ENCODE measurements at places on chromosomes 2 and 18.

- no peak for DNase-seq
Observed at GRCh38 chr2:179595284-179595683, 266.1 kb downstream of the ZNF385B start.

DNA sequence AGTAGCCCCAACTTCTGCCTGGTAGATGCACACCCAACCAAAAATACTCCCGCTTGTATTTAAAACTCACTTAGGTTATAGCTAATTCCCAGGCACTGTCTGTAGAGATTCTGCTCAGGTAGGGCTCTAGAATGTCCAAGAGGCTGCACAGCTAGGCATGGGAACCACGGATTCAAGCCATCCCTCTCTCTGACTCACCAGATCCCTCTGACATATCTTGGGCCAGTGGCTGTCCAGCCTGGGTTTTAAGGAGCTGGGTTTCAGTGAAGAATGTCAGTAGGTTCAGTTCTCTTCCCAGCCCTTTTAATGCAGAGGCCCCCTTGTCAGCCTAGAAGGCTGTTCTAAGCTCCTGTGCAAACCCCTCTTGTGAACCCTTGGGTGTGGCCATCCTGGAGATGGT is 15.9 kb upstream of the IL1R1 start:
- no peak for DNase-seq

GRCh38 chr18:47899107-47899840 is 31.2 kb downstream of the SMAD2 start:
- no peak for DNase-seq

DNA sequence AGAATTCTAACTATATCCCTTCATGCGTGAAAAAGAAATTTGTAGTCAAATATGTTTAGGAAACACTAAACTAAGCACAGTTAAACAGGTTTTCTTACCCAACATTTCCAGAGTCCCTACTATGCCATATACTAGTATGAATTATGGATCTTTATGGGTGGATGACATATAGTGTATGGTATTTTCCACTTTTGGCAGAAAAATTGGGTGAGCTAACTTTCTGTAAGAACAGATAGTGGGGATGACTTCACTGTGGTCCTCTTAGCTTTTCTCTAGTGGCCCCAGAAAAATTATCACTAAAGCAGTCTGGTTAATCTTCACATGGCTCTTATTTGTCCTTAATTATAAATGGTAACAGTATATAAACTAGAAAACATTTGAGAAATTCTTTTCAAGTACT is 240.0 kb upstream of the GULP1 start:
- DNase-seq, result no peak

GRCh38 chr2:648476-649424 is 28.5 kb downstream of the TMEM18 start:
- DNase-seq, result no peak

DNA sequence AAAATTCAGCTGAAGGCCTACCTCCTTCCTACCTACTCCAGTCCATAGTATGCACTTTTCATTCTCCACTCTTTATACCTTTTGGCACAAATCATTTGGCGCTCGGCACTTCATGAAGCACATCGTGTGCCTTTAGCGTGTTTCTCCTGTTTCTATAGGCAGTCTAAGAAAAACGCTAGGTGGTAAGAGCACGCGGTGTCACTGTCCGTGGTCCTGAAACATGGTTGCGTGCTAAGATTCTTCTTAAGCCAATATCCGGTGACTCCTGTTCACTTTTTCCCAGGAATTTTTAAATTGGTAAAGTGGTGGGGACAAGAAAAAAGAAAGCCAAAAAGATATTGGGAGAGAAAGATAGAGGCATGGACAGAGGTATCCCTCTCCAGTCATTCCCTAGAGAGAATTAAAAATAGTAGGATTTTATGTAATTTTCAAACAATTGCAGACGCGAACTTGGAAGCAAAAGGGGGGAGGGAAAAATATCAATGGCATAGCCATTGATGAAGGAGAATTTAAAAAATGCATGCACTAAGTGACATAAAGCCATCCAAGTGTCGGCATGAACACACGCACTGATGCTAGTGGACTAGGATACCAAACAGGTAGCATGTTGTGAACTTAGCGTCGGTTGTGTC is 1.4 kb upstream of the CTNNA2 start:
- no peak for DNase-seq

DNA sequence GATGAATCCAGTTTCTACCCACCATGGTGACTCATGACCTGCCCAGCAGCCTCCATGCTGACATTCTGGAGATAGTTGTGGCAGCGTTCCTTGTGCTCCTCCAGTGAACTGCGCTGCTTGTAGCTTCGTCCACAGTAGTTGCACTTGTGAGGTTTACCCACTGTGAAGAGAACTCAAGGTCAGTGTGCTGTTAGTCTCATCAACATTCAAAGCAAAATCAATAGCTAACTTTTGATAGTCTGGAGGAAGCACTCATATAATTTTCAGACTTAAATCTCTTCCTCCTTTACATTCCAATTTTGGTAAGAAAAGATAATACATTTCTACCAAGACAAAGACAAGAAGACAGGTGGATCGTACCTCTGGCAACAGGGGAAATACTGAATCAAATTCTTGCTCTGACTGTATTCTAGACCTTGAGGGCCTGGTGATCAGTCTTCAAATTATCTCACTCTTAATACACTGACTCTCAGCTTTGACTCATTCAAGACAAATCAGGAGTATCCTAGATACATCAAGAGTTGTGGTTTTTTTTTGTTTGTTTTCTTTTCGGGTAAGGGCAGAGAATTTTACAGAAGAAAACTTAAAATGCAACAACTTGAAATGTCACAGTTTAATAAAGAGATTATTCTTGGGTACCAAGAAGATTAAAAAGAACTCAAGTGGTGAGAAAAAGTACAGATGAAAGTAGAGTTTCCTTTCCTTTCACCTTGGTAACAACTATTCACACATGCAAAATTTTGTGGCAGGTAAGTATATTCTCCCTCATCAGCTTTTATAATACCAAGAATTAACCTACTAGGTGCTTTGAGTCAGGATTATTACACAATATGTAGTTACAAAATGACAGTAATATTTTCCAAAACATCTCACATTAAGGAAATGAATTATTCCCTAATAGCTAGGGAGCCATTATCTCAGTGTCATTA is 129.2 kb downstream of the IKZF2 start:
- DNase-seq, result no peak

DNA sequence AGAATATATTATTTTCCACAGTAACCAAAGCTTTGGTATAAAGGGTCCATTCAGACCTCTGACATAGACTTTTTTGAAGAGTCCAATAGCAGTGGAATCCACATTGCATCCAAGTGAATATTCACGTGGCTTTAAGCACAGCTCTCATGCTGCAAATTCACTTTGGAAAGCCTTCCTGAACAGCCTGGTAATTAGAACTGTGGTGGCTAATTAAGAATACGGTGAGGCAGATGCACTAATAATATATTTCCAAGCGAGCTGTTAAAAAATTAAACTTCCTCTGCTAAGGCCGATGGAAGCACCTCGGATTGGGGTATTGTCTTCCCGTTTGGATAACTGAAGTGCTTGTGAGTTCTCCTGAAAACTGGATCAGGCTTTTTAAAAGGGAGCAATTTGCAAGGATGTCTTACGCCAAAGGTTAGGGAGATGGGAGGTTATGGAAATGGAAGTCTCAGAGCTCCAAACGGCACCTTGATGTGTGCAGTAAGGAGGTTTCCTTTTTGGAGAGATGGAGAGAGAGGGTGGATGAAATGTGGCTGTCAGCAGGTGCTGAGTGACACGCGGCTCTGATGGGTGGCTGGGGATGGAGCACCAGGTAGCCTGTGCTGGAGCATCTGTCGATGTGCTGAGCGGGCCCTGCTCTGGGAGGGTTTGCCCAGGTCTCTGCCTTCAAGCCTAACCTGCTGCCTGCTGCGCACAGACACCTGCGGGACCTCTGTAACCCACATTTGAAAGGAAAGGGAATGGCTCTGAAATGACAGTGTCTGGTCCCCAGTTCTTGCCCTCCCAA is 37.5 kb downstream of the CABLES1 start:
- DNase-seq, result no peak

DNA sequence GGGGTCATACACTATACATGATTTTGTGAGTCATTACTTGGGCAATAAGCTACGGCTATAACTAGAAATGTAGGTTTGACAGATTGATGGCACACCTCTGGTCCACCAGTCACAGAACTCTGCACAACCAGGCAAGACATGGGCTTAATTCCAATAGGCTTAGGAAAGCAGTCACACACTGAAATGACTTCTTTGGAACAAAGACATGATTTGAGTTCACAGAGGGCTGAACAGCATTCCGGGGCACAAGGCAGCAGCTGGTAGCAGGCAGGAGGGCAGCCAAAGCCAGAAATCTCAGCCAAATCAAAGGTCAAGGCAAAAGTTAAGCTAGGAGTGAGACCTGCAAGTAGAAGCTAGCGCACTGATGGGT is 27.4 kb downstream of the FABP1 start:
- DNase-seq, result no peak

GRCh38 chr2:6290217-6291015 is 575.3 kb downstream of the CMPK2 start:
- DNase-seq, result no peak

GRCh38 chr2:17599617-17600016 is 59.1 kb downstream of the VSNL1 start:
- DNase-seq, result no peak

GRCh38 chr18:48687346-48688042 is 148.7 kb downstream of the CTIF start:
- no peak for DNase-seq

- DNase-seq, result no peak
Observed at GRCh38 chr18:8549254-8549757, 59.9 kb upstream of the RAB12 start.

- DNase-seq, result no peak
Observed at GRCh38 chr2:72011370-72011689, 136.3 kb downstream of the CYP26B1 start.

- DNase-seq, result no peak
Observed at GRCh38 chr2:119731983-119732382, 27.7 kb upstream of the PTPN4 start.

- no peak for DNase-seq
Observed at GRCh38 chr2:2880938-2881337, 496.7 kb downstream of the EIPR1 start.

GRCh38 chr2:3034856-3035255 is 342.8 kb downstream of the EIPR1 start:
- DNase-seq, result no peak

- no peak for DNase-seq
Observed at GRCh38 chr18:10379522-10379921, 74.9 kb upstream of the APCDD1 start.

DNA sequence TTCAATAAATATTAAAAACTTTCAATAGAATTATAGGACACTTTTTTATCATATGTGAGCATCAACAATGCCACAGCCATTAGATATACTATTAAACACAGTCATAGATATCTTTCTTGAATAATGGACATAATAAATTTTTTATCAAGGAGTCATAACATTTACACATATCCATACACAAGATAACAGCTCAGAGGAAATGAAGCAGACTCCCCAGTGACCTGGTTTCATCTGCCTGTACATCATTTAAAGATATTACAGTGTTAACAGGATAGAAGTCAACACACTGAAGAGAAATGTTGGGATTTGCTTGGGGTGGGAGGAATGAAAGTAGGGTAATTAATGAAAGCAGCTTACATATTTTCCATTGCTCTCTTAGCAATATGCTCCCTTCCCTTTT is 5.1 kb downstream of the SCG2 start:
- no peak for DNase-seq

DNA sequence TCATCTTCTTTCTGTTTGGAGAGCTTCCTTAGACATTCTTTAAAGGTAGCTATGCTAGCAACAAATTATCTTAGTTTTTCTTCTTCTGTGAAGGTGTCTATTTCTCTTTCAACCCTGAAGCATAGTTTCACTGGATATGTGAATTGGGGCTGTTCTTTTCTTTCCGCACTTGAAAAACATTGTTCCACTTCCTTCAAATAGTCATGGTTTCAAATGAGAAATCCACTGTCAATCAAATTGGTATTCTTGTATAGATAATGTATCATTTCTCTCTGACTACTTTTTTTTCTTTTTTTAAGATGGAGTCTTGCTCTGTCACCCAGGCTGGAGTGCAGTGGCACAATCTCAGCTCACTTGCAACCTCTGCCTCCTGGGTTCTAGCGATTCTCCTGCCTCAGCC is 254.0 kb downstream of the ANAPC1 start:
- DNase-seq, result no peak

DNA sequence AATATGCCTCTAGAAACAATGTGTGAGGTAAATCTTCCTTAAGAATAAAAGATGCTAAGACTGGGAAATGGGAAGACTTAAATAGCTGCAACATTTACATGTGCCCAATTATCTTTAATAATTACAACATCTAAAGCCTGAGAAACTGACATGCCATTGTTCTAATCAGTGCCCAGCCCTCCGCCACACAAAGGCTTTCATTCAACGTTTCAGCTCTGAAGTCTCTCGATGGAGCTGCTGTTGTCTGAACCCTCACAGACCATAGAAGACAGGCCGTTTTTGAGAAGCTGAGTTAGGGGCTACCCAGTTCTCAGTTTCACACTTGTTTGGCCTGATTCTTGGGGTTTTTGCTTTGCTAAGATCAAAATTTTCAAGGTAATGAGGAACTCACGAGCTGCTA is 315.4 kb upstream of the CHST9 start:
- no peak for DNase-seq

- DNase-seq, result no peak
Observed at GRCh38 chr2:28979041-28979440, 2.1 kb upstream of the TOGARAM2 start.

DNA sequence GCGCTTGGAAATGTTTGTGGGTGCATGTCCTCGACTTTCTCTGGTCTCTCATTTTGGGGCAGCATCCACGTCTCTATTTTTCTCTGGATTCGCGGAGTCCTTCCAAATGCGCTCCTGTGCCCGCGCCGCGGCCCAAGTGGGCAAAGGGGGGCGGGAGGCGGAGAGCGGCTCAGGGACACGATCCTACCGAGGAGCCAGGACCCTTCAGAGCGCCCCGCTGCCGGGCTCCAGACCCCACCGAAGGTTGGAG is 990 bp downstream of the EPAS1 start:
- DNase-seq, result no peak

GRCh38 chr2:160091381-160091780 is 29.0 kb upstream of the PLA2R1 start:
- DNase-seq, result no peak

DNA sequence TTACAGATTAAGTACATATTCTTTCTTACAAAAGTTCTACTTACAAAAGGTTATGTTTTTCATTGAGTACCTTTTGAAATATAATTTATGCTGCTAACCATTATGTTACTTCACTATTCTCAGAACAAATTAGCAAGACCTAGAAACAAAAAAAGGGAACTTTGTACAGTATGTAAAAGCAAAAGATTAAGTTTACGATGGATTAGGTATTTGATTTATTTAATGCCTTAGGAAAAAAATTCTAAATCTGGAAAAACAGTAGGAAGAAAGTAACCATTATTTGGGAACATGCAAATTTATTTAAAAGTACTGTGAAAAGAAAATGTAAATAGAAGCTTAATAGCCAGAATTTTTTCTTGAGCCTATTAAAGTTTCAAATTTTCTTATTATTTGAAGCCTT is 144.6 kb downstream of the AGPS start:
- no peak for DNase-seq

Data from stimulated activated CD4-positive, alpha-beta T cell treated with anti-CD3 and anti-CD28 coated beads, Interleukin-1b, Interleukin-23, amount 100 ng/mL, for 1 hour (primary cell).